AG09319 (cell line): ENCODE measurements at places on chromosomes 3 and 15.

DNA sequence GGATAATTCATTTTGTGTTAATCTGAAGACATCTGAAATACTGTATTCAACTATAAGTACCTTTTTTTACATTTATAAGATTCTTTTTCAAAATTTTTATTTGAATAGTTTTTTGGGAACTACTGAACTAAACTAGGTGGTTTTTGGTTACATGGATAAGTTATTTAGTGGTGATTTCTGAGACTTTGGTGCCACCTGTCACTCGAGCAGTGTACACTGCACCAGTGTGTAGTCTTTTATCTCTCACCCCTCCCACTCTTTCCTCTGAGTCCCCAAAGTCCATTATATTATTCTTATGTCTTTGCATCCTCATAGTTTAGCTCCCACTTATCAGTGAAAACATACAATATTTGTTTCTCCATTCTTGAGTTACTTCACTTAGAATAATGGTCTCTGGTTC lies 57.6 kb downstream of the CD86 start:
- no peak for DNase-seq

DNA sequence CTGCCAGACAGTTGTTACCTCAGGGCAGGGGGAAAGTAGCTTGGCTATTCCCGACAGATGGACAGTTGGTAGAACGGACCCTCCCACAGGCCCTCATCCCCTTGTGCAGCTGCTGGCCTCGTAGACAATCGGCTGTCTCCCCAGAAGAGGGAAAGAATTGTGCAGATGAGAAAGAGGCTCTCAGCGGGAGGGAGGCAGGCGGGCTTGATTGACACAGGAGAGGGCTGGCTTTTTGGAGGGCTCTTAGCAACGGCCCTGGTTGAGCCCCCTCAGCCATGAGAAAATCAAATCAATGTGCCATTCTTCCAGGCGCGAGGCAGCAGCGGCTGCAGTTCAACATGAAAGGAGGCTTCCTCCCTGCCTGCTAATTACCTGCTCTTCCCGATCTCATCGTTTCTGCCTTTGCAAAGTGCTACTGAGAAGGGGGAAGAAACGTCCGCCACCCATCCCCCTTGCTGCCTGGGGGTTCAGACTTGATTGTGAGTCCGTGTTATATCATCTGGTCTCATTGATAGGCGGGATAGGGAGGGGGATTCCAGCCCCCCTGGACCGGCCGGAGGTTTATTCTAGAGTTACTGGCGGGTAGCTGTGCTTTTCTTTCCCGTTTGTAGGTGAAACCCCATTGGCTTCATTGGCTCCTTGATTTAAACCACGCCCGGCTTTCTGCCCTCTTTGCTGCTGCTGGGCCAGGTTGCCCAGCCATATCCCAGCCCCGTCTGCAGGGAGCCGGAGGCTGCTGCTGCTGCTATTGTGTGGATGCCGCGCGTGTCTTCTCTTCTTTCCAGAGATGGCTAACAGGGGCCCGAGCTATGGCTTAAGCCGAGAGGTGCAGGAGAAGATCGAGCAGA lies at the start of gene TAGLN3:
Gene TAGLN3, plus strand, starts transcription at position 287 of the 848 bp plus-strand sequence. Its CDS starts 501 bp downstream, at position 788.
- no peak for DNase-seq

GRCh38 chr3:192805711-192806110 lies 78.4 kb upstream of the FGF12 start:
- DNase-seq: no peak

- DNase-seq: no peak
These were observed 18.5 kb downstream of the ALDH1A3 start for GRCh38 chr15:100898152-100898490.

DNA sequence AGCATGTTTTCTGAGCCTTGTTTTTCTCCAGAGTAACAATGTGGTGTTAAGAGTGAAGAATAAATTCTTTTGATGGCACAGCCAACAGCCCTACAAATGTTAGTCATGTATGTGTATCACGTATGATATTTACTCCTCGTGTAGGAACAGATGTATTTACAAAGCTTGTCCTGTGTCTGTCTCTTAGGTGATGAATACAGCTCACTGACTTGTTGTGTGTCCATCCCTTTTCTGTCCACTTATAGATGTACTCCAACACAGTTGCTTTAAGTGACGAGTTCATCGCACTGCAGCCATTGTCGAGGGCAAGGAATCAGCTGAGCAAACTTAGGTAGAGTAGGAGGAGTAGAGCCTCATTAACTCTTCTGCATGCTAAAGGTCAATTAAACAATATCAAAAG lies 78.1 kb downstream of the DCUN1D1 start:
- DNase-seq: no peak

- DNase-seq: no peak
These were observed 347.7 kb upstream of the TGFBR2 start for GRCh38 chr3:30258426-30259392.

DNA sequence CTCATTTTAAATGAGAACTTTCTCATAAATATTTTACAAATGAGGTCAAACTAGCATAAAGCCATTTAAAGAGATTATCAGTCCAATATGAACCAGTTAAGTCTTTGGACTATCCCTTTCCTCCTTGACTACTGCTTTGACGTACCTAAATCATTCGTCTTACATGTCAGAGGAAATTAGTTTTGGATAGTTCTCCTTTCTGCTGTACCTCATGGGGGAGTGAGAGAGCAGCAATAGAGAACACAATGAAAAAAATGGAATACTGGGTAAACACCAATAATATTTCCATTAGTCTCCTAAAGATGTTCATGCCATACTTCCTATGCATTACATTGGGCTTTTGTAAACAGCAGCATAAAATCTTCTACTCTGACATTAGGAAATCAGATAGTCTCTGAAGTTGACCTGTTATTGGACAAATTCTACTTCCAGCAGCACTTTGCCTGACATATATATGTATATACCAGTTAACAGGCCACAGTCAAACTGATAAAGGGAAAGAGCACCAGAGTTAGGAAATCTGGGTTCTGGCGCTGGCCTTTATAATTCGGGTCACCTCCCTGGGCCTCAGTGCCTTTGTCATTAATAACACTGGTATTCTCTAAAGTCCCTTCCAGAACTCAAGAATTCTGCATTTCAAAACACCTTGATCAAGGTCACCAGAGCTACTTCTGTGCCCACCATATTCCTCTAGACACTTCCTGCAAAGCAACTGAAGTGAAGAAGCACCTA lies 26.8 kb downstream of the TIMMDC1 start:
- no peak for DNase-seq

- no peak for DNase-seq
These were observed 7.1 kb downstream of the SEMA3F start for GRCh38 chr3:50162034-50162883.

GRCh38 chr15:56528136-56528535 lies 63.2 kb upstream of the MNS1 start:
- DNase-seq: no peak

GRCh38 chr15:50940506-50940905 lies 32.0 kb downstream of the AP4E1 start:
- no peak for DNase-seq

- DNase-seq: no peak
These were observed 9.6 kb downstream of the TRH start for GRCh38 chr3:129984125-129984524.

- no peak for DNase-seq
These were observed 158.3 kb upstream of the LPP start for GRCh38 chr3:187995667-187996066.

GRCh38 chr3:22907796-22908195 lies 295.3 kb upstream of the UBE2E2 start:
- DNase-seq: no peak

DNA sequence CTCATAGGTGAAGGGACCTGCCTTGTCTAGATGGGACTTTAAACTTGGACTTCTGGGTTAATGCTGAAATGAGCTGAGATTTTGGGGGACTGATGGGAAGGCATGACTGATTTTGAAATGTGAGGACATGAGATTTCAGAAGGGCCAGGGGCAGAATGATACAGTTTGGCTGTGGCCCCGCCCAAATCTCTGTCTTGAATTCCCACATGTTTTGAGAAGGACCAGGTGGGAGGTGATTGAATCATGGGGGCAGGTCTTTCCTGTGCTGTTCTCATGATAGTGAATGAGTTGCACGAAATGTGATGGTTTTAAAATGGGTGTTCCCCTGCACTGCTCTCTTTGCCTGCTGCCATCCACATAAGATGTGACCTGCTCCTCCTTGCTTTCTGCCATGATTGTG lies 42.8 kb downstream of the ILDR1 start:
- DNase-seq: no peak

DNA sequence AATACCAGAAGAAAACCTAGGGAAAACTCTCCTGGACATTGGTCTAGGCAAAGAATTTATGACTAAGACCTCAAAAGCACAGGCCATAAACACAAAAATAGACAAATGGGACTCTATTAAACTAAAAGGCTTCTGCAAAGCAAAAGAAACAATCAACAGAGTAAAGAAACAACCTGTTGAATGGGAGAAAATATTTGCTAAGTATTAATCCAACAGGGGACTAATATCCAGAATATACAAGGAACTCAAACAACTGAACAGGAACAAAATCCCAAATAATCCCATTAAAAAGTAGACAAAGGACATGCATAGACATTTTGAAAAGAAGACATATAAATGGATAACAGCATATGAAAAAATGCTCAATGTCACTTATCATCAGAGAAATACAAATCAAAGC lies 6.9 kb upstream of the ACVR2B start:
- no peak for DNase-seq

DNA sequence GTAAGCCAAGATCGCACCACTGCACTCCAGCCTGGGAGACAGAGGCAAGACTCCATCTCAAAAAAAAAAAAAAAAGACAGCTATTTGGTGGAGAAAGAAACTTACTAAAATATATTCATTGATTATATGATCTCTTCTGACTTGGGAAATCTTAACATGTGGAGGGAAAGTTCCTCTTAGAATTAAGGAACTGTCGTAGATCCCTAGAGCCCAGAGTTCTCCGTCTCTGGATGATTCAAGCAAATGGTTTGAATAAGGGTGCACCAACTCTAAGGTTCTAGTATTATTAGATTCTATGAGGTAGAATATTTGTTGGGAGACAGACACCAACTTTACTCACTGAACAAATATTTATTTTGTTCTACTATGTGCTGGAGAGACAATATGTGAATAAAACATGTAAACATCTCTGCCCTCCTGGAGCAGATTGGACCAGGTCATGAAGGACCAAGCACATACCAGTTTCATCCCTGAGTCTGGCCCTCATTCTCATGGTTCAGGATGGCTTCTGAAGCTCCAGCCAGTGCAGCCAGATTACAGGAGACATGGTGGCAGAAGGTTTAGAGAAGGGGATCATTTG lies 129.7 kb downstream of the MITF start:
- DNase-seq: no peak

- no peak for DNase-seq
These were observed 365 bp upstream of the GTF2A2 start for GRCh38 chr15:59657635-59658125.

DNA sequence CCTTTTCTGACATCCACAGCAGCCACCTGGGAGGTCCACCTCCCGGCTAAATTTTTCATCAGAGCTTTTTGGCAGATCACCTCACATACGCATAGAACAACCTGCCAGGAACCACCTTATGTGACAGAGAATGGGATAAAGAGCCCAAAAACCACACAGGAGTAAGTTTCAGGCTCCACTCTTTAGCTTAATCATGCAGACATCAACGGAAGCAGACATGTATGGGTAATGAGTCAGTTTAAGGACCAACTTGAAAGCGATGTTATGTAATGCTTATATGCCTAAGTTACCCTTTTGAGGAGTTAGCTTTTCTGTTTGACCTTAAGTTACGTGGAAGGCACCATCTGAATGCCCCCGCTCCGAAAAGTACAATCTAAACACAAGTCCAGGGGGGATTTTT lies 183.3 kb upstream of the BHLHE40 start:
- DNase-seq: no peak

- DNase-seq: no peak
These were observed 247.4 kb downstream of the MCTP2 start for GRCh38 chr15:94478763-94479162.

- no peak for DNase-seq
These were observed 701 bp downstream of the EIF5A2 start for GRCh38 chr3:170907637-170908234.

DNA sequence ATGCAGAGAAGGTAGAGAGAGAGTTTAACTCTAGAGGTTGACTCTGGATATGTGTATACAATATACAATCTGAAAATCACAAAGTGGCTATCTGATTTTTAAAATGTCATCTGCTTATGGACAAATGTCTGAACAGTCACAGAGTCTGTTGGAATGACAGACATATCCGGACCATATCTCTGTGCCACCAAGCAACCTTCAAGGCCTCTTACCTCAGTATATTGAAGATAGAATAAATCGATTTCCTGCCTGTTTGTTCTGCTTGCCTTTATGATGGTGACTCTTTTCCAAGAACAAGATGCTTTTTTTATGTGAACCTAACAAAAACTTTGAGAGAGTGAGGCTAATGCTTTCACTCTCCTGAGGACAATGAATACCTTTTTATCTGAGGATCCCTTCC lies 151.1 kb downstream of the RBPMS2 start:
- DNase-seq: no peak

DNA sequence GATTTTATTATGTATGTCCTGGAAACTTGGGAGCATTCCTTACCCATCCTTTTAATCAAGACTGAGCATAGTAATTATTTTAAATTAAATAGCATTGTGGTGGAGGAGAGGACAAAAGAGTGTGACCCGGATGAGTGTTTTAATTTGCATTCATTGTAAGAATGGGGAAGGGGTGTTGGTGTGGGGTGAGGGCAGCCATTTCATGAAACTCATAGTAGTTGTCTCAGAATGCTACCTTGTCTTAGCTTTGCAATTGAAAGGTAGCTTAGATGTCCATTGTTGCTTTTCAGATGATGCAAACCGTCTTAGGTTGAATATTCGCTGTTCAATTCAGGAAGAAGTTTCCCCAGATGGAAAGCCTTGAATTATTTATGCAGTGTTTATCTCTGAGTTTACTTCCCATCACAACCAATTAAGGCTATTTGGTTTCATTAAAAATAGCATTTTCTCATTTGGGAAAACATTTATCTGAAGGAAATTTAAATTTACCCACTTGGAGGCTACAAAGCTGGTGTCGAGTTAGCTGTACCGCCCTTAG lies 328.4 kb downstream of the FEZF2 start:
- DNase-seq: no peak

- DNase-seq: no peak
These were observed 67.0 kb downstream of the CHAC1 start for GRCh38 chr15:41020311-41020710.

DNA sequence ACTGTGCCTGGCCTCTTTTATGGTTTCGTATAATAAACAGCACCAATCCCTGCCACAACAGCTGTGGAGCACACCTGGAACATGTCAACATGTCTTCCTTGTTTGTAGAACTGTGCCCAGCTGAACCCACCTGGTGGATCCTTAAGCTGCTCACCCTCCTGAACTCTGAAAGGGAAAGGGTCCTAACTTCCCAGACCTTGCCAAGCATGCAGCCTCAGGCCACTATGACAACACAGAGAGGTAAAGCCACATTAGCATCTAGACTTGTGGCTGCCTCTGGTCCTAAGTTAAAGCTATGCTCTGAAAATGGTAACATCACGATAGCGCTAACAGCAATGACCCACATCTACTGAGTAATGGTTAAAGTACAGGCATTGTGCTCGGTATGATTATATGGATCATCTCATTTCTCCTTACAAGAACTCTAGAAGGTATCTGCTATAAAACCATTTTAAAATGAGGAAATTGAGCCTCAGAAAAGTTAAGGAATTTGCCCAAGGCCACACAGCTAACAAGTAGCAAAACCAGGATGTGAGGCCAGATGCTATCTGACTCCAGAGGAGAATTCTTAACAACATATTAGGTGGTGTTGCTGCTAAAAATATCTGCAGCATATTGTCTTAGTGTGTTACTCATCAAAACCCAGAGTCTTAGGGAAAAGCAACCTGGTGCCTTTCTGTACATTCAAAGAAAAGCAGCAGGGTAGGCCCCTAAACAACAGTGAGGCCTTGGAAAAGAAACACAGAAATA lies 23.1 kb upstream of the HERC1 start:
- no peak for DNase-seq
